NCI-H2081 treated with DMSO at 0.1 percent for 48 hours (cell line): ENCODE measurements at places on chromosomes 7 and 10.

DNA sequence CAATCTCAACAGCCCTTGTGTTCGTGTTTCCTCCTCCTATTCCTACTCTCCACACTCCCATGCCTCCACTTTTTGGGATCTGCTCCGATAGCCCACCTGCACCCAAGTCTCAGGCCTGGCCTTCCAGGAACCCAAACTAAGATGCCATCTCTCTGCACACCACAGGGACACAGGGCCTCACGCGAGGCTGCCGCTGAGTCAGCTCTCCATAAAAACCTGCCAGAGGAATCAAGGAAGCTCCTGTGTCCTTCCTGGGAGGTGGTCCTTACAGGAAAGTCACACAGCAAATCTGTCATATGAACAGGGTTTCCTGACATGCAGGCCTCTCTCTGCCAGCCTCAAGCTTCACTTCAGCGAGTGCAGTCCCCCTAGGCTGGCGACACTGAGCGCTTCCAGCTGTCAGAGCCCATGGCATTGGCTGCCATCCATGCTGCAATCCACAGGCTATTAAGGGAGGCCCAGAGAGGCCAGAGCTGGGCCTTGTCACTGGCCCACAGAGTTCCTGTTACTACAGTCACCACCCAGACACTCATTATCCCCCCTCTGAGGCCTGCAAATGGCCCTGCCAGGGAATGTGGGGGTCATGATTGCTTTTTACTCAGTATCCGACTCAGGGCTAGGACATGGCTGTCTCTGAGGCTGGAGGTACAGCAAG lies 151.4 kb downstream of the OAT start:
- no peak for DNase-seq

GRCh38 chr7:111893190-111893589 lies 313.0 kb downstream of the DOCK4 start:
- DNase-seq, result no peak

DNA sequence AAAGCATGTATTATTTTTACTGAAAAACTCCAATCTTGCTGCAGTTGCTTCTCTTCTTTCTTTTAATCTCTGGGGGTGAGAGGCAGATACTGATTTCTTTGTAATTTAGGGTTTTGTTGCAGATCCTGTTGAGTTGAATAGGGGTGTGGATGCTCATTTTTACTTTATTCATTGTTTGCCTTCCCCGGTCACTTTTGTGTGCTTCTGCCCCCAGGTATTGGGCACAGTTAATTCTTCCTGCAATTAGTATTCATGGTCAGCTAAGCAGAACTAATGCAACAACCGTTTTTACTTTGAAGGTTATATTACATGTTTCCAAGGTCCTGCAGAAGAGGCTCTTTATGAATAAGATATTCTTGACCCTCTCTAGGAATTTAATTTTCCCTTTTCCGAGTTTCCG lies 96.4 kb downstream of the BUB3 start:
- DNase-seq, result no peak

DNA sequence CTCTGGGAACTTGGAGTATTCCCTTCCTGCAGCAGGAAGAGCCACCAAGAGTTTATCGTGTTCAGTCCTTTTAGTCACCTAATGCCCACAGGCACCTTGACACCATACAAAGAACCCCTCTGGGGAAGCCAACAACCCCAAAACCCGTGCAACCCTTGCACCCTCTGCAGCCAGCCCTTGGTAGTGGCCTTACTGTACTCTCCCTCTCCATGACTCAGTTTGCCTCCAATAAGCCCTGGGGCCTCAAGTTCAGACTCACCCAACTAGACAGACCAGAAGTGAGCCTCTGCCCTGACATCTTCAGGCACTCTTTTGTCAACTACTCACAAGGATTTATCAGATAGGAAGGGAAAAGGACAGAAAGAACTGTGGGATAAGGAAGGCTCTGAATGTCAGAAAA lies 30.9 kb downstream of the KCNMA1 start:
- DNase-seq, result no peak

DNA sequence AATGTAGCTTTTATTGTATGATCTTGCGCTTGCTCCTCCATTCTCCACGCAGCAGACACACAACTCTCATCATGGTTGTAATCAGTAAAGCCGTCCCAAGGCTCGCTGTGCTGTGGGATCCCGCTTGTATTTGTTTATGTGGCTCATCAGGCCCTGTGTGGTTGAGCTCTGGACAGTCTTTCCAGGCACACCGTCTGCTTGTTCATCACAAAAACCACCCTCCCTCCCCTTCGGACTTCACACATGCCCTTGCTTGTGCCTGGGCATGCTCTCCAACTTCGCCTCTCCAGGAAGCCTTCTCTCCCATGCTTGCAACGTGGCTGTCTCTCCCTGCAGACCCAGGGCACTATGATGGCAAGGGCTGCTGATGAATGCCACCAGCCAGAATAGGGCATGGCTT lies 62.4 kb downstream of the HK1 start:
- DNase-seq, result no peak

- no peak for DNase-seq
These were observed 29.2 kb downstream of the DLD start for GRCh38 chr7:107920048-107920772.

DNA sequence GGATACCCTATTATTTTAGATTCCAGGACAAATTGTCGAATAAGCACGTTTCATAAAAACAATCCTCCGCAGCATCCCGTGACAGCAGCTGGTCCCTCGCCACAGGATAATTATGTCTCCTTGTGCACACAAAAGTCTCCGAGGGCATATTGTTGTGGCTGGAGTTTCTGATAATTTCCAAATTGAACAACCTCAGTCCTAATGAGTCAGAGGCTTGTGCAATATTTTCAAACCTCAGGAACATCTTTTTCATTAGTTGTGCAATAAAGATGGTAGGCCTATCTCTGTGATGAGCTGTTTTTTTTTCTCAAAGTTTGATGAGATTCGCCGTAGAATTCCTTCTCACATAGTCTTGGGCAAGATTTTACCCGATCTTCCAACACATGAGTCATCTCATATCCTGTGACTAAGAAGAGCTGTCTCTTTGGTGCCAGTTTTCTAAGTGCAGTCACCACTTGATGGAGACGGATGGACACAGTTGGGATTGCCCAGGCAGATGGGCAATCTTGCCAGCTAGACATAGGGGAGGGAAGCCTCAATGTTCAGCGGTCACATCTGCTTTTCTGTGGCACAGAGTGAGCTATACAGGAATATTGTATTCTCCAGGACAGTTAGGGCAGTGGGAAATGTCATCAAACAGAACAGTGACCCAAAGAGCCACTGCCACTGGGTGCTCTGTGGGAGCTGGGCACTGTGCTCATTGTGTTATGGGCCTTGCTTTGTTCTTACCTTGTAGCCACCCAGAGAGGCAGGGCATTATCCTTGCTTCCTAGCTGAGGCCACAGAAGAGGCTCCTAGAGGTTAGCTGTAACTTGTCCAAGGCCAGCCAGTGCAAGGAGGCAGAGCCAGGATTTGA lies 7.8 kb downstream of the HTRA1 start:
- no peak for DNase-seq

DNA sequence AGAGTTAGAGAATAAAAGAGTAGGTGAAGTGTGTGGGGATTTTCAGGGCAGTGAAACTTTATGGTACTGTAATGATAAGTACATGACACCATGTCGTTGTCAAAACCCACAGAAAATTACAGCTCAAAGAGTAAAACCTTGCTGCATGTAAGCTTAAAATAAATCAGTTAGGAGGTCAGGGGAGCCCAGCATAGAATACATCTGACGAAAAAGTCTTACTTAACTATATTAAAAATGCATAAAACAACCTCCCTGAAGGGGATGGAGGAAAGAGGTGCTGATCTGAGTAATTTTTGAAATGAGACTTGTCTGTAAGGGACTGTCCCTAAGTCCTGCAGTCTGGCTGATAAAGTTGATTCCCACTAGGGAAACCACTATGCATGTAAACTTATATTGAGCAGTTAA lies 49.8 kb upstream of the AKR1E2 start:
- DNase-seq, result no peak
